ENCODE measurements at places on chromosomes 3 and 15.

DNA sequence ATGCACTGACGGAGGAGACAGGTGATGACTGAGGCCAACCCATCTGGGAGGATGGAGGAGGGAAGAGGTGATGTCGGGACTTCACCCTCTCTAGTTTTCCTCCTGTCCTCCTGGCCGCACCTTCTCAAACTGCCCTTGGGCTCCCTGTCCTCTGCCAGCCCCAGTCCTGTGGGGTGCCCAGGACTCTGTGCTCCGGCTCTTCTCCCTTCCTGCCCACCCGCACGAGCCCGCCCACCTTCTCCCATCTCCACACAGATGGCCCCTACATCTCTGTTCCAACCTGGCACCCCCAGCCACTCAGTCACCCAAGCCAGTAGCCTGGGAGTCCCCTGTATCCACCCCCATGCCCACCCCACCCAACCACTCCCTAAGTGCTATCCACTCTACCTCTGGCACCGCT lies 206.7 kb upstream of the LINGO1 start:
- DNase-seq: no peak

DNA sequence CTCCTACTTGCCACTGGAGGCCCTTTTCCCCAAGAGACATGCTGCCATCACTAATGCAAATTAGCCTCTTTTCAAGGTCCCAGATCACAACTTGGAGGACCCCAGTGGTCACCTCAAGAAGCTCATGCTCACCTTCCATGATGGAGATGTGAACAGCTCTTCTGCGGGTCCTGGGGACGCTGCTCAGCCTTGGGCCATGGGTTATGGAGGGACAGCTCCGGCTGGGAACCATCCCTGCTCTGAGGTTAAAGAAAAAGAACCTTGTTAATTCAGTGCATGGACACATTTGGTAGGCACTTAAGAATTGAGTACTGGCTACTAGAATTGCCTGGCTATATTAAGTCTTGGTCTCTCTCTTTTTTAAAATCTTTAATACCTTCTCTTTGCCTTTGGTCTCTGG lies 56.8 kb downstream of the WDR76 start:
- no peak for DNase-seq

GRCh38 chr15:71628988-71629770 lies 181.2 kb upstream of the NR2E3 start:
- no peak for DNase-seq

GRCh38 chr15:45664451-45664850 lies 29.6 kb downstream of the SQOR start:
- DNase-seq: no peak

- DNase-seq: no peak
Measured at GRCh38 chr15:25862472-25863110, 536 bp downstream of the ATP10A start.

- DNase-seq: no peak
Measured at GRCh38 chr15:47300596-47300995, 416.7 kb upstream of the SEMA6D start.

- no peak for DNase-seq
Measured at GRCh38 chr3:106805625-106806024, 571.6 kb upstream of the CCDC54 start.

GRCh38 chr3:106257172-106257571 lies 388.4 kb upstream of the CBLB start:
- DNase-seq: no peak

DNA sequence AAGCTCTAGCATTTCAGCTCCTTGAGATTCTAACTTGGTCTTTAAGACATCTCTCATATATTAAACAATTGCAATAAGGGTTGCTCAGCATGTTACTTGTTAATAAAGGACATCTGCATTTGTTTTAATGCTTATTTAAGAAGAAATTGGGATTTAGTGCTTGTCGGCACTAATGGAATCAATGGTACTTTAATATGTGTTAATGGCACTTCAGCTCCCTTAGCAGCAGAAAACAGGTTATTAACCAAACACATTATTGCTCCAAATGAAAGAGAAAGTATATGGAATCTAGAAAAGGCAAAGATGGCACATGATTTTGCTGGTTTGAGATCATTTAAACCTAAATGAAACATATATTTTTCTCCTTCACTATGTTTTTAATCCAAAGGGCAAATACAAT lies 137.3 kb upstream of the GOLIM4 start:
- DNase-seq: no peak

DNA sequence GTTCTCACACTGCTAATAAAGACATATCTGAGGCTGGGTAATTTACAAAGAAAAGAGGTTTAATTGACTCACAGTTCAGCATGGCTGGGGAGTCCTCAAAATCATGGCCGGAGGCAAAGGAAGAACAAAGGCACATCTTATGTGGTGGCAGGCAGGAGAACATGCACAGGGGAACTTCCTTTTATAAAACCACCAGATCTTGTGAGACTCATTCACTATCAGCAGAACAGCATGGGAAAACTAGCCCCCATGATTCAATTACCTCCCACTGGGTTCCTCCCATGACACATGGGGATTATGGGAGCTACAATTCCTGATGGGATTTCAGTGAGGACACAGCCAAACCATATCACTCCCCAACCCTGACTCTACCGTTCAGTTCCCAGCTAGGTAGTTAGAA lies 59.7 kb upstream of the MINAR1 start:
- DNase-seq: no peak

DNA sequence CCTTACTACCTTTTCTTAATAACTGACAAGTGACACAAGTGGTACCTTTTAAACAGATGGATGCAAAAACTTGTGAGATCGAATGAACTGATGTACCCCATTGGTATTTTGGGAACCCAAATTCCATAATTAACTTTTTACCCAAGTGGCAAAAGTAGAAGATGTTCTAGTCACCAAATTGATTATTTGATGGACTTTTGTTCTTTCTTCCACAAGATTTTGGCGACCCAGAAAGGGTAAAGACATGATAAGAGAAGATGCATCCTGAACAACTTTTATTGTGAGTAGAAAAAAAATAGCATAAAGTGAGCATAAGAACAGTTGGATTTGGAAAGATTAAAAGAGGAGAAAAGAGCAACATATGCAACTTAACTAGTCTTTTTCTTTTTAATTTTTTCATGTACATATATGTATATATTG lies 159.5 kb downstream of the TIGIT start:
- no peak for DNase-seq

DNA sequence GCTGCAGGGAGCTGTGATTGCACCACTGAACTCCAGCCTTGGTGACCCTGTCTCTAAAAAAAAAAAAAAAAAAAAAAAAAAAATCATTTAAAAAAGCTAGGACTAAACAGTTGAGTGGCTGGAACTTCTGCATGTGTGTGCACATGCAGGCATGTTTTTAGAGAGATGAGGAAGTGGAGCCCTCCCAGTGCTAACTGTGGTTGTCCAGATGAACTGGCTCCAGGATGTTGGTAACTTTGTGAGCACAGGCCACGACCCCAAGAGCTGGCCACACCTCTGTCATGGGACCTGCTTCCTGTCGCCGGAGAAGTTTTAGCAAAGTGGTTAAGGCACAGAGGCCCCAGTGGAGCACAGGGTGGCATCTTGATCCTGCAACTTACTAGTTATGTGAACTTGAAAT lies 27.0 kb downstream of the CHCHD6 start:
- DNase-seq: no peak

DNA sequence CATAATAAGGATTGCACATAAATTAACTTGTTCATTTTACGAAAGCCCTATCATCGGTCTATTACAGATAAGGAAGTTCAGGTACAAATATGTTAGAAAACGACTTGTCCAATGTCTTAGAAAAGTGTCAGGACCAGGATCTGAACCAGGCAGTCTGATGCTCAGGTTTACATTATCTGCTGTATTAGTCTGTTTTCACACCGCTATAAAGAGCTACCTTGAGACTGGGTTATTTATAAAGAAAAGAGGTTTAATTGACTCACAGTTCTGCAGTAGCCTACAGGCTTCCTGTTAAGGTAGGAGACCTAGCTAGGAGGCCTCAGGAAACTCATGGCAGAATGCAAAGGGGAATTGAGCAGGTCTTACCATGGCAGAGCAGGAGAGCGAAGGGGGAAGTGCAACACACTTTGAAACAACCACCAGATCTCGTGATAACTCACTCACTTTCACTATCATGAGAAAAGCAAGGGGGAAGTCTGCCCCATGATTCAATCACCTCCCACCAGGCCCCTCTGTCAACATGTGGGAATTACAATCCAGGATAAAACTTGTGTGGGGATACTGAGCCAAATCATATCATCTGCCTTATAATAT lies 45.8 kb upstream of the GOLIM4 start:
- no peak for DNase-seq

DNA sequence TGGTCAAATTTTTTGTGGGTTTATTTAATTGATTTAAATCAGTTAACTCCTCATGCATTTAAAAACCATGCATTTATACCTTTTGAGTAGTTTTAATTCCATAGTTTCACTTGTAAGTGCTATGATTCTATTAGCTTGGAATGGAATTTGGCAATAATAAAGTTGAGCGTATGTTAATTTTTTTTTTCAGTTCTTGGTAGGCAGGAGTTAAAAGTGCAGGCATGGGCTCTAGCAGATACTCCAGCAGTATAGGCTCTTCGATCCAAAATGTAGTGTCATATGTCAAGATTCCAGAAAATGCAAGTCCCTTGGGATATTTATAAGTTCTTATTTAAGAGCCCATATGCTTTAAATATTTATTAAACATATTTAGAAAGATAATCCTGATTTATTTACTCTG lies 70.3 kb downstream of the LYSMD4 start:
- no peak for DNase-seq

DNA sequence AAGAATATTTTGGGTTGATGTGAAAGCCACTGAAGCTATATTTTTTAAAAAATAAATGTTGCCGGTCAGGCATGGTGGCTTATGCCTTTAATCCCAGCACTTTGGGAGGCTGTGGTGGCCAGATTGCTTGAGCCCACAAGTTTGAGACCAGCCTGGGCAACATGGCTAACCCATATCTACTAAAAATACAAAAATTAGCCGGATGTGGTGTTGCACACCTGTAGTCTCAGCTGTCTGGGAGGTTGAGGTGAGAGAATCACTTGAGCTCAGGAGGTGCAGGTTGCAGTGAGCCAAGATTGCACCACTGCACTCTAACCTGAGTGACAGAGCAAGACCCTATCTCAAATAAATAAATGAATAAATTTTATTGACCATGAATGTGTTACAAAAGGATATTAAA lies 39.6 kb downstream of the GOLM2 start:
- DNase-seq: no peak

DNA sequence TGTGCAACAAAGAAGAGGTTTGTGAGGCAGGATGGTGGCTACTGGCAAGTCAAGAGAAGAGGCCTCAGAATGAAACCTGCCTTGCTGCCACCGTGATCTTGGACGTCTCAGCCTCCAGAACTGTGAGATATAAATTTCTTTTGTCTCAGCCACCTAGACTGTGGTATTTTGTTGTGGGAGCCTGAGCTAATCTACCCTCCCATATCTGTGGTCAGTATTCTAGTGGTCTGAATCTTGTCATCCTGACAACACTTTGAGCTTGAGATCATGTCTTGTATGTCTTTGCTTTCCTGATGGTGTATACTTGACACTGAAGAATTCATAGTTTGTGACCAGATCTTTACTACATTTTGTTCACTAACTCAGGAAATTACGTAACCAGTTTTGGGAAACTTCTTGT lies 240.6 kb upstream of the GOLIM4 start:
- no peak for DNase-seq

GRCh38 chr15:79066391-79067071 lies 24.0 kb downstream of the RASGRF1 start:
- no peak for DNase-seq

DNA sequence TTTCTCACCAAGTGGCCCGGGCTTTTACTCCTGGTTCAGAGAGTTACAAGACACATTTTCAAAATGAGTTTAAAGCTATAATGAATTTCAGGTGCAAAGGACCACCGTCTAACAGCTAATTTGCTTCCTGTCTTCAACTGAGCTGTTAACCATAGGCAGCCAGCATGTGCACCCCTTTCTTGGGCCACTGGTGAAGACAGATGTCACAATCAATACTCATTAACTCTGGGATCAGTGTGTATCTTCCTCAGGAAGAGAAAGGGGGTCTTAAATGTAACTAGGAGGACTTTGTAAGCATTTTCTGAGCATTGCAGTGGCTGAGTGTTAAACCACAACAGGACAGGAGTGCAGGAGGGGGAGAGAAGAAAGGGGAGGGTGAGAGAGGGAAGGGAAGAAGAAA lies 750.7 kb upstream of the CFAP20DC start:
- no peak for DNase-seq

GRCh38 chr15:62491642-62492041 lies 326.6 kb upstream of the C2CD4B start:
- DNase-seq: no peak

- DNase-seq: no peak
Measured at GRCh38 chr15:45572617-45573016, 14.6 kb upstream of the BLOC1S6 start.

GRCh38 chr15:31178705-31179104 lies 77.2 kb upstream of the TRPM1 start:
- no peak for DNase-seq

DNA sequence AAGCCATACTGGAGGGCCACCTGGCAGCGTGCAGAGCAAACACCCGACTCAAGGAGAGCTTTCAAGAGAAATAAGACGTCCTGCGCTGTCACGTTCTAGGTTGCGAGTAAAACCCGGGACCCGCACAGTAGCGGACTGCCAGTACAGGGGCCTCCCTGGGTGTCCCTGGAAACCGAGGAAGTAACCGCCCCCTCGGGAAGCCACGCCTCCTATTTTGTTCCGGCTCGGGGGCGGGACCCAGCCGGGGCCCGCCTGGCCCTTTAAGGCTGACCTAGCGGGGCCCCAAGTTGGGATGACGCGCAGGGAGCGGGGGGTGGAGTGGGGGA lies 218 bp upstream of the MAPKAPK3 start:
- DNase-seq: peak; percentile 94

- no peak for DNase-seq
Measured at GRCh38 chr3:18669374-18669773, 244.2 kb upstream of the SATB1 start.

DNA sequence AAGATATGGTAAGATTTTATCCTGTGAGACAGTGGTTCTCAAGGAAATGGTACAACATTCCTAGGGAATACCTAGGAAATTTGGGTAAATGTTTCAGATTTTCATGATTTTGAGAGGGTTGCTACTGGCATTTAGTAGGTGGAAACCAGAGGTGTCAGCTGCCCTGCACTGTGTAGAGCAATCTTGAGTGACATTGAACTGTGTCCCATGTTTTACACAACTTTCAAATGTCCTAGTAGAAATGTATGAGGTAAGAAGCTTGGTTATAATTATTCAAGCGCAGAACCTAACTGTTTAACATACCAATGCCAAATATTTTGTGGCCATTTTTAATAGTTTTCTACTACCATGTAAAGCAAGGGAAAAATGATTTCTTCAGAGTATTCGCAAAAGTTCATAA lies 120.4 kb downstream of the GADL1 start:
- DNase-seq: no peak

GRCh38 chr3:155517903-155518302 lies 224.4 kb upstream of the STRIT1 start:
- no peak for DNase-seq

- DNase-seq: no peak
Measured at GRCh38 chr15:37148714-37149113, 48.4 kb upstream of the MEIS2 start.

DNA sequence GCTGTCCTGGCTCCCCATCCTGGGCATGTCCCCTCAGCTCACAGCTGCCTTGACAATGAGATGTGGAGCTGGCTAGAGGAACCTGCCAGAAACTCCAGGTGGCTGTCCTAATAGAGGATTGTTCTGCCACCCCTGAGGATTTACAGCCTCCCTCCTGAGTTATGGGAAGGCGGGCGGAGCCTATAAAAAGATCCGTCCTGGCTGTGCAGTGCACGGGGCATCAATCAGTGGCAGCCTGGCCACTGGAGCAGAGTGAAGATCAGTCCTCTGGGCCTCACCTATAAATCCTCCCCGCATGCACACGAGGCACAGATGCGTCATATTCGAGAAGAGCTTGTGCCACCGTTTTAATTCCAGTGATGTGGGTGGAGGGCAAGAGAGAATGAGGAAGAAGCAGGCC lies 90.0 kb downstream of the MEGF11 start:
- DNase-seq: no peak
